NCI-H510A (cell line): ENCODE measurements at places on chromosomes 2 and 18.

DNA sequence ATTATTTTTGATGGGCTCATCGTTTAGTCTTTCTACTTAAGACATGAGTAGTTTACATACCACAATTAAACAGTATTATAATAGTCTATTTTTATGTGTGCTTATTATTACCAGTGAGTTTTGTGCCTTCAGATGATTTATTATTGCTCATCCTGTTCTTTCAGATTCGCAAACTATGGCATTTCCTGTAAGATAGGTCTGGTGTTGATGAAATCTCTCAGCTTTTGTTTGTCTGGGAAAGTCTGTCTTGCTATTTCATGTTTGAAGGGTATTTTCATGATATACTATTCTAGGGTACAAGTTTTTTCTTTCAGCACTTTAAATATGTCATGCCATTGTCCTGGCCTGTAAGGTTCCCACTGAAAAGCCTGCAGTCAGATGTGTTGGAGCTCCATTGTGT lies 101.3 kb downstream of the DNAH7 start:
- DNase-seq, result no peak

- DNase-seq, result no peak
Measured at GRCh38 chr2:239370403-239370802, 30.4 kb downstream of the HDAC4 start.

GRCh38 chr2:237189799-237190198 lies 104.1 kb downstream of the COPS8 start:
- DNase-seq, result no peak

GRCh38 chr2:109510136-109511028 lies 103.4 kb downstream of the SEPTIN10 start:
- DNase-seq, result peak; percentile 64

DNA sequence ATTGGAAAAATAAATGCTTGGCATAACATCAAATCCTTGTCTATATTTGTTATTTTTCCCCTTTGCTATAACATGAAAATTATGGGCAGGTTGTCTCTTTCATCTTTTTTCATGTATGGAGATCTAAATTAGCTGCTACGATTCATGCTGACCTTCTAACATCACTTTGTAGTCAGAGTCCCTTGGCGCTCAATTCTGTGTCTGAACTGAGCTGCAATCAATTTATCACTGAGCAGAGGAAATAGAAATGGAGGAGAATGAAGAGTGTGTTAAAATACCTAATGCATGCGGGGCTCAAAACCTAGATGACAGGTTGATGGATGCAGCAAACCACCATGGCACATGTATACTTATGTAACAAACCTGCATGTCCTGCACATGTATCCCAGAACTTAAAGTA lies 168.9 kb downstream of the CDH7 start:
- DNase-seq, result no peak
